Fibroblast of the aortic adventitia (primary cell): ENCODE measurements at places on chromosomes 6 and 20.
A peak's percentile ranks its signal among the peaks of the same experiment; 100 is the strongest.

- no peak for DNase-seq
These were observed 127.2 kb downstream of the MTHFD1L start for GRCh38 chr6:150992703-150993102.

DNA sequence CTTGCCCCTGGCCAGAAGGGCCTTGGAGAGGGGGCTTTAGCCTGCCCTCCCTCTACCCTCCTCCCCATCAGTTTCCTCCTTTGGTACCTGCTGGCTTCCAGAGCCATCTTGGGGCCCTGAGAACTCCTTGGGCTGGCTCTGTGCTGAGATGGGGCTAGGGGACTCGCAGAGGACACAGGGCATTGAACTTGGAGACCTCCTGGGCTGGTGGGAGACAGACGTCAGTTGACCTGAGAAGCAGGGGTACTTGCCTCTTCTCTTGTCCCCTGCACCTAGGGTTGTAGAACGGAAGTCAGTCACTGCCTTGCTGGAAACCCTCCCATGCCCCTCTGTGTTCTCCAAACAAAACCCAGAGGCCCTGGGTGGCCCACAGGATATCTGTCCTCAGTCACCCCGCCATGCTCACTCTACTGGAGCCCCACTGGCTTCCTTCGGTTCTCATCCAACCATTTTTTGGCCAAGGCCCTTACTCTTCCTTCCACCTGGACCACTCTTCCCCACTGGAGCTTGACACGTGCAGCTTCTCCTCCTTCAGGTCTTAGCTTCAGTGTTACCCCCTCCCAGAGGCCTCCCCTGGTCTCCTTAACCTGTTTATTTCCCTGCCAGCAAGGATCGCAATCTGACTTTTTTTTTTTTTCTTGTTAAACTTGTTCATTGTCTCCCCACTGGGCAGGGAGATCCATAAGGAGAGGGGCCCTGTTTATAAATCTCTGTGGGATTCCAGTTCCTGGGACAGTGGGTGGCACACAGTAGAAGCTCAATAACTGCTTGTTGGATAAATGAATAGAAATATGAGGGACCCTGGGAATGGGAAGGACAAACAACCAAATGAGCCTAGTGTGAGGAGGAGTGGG, 971 bp downstream of the RBCK1 start:
- no peak for DNase-seq

DNA sequence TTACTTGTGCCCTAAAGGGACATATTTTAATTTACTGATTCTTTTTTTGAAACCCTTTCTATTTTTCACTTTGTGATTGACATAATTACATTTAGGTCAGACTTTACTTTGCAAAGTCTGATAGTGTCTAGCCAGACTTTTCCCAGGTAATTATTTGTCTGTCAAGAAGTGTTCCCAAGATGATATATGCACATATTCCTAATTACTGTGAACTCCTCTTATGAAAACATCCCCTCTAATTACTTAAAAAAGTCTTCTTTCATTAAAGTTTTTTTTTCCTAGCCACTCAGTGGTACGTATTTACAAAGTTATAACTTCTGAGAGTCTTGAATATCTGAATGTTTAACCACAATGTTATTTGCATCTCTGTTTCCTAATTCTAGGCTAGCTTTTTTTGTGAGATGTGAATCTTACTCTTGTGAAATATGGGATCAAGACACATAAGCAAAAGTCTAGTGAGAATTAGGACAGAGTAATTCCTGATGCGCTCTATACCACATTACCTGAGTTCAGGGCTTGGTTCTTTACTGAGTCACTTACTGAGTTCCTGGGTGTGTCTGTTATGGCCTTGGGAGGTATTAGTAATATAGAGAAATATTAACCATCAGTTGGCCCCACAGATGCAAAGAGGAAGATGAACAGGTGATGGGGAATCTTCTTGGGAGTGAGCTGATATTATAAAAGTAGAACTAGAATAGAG, 27.9 kb downstream of the FAM83B start:
- DNase-seq: no peak

- DNase-seq: peak; percentile 86
These were observed 19.8 kb upstream of the MYLIP start for GRCh38 chr6:16108921-16109658.

GRCh38 chr20:51174536-51174935, 151.6 kb upstream of the KCNG1 start:
- DNase-seq: no peak

DNA sequence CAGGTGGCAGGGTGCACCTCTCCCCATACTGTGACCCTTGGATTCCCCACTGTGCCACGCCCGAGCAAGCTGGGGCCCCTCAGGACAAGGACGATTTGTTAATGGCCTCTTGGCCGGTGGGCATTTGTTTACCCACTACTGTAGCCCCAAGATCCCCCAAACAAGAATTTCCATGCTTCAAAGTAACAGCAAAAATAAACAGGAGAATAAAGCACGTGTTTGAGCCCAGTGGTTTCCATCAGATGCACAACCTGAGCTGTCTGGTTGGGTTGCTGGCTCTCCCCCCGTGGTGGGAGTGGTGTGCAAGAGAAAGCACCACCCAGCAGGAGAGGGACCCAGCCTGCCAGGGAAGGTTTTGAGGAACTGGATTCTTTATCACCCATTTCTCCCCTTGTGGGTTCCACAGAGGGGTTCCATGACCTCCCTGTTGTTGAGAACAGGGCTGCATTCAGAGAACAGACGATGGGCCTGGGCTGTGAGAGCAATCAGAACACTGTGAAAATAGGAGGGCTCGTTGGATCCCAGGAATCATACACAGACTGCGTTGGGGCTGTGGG, 4.8 kb downstream of the CD93 start:
- no peak for DNase-seq

DNA sequence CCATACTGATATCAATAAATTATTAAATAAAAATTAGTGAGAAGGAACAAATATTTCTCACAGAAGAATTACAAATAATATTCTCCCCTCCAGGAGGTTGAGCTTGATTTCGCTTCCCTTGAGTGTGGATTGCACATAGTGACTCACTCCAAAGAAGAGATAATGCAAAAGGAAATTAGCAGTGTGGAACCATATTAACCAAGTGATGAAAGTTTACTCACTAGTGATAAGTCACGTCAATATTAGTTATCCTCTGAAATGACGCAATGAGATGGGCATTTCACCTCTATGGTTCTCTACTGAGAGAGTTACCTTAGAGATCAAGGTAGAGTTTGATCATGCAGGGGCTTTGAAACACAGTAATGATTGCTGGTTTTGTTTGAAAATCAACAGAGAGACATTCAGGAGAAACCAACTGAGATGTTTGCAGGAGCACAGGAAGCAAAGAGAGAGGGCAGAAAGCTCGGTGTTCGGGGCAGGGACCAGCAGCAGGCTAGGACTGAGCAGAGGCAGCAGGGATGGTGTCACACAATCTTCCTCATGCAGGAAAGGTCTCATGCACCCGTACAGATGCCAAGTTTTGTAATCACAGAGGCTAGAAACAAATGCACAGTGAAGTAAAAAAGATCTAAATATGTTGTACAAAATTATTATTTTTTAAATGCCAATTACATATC, 634.5 kb downstream of the QKI start:
- no peak for DNase-seq

DNA sequence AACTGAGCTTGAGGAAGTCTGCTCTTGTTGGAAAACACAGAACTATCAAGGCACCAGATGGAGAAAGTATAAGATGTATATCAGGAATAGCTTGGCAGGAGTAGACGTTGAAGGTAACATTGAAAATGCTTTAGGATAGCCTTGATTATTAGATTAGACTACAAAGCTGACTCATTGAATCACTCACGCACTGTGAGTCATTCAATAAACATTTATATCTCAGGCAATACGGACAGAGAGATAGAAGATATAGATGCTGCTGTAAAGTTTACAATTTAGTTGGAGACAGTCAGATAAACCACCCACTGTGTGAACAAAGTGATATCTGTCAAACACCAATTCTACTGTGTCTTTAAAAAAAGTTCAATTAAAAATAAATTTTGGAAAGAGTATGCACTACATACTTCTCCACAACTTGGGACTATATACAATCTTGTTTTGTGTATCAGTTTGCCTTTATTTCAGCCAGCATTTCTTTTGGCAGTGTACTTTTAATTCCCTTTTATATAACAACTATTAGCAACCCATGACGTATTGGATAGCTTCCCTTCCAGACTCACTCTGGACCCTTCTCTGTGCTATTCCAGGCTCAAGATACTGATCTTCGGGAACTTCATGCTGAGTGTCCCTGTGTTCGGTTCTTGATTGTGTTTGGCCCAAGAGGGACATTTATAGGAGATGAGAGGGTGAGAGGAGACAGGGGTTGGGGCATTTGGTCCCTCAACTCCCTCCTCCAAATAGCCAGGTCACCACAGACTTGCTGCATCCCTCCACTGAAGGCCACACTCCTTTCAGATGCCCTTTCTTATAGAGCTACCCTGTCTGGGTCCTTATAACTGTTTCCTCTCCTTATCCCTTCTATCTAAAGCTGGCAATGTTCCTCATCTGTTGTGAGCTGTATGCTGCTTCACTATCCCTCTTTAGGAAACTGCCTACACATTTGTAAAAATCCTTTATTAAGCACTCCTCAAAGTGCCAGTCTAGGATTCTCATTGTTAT, 176.6 kb upstream of the PTPRK start:
- DNase-seq: peak; percentile 76

GRCh38 chr20:15642109-15642508, 931.1 kb downstream of the KIF16B start:
- no peak for DNase-seq

DNA sequence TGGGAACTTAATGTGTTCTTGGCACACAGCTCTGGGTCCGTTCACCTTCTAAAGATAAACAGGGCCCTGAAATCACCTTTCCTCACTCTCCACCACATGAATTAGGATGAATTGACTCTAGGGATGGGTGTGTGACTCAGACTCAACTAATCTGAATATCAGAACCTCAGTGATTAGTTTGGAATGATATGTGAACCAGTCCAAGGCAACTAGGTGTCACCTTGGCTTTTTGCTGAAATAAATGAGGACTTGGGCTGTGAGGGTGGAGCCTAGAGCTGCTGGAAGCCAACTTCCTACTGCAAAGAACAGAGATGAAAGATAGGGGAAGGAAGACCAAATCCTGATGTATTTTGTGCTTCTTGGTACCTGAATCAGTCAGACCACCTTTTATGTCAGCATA, 132.0 kb upstream of the RNF24 start:
- no peak for DNase-seq

GRCh38 chr6:26576407-26576843, 20.3 kb upstream of the ABT1 start:
- DNase-seq: no peak

DNA sequence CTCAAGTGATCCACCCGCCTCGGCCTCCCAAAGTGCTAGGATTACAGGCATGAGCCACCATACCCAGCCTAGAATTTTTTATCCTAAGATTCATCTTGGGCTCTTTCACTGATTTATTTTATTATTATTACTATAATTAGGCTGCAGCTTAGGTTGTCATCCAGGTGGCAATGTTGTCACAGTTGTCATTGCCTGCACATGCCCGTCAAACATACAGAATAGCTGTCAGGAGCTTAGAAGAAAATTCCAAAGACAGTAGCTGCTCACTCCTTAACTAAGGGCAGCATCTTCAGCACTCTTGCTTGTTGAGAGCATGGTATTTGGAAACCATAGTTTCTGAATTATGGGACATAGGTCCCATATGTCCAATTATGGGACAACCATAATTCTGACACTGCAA, 334.9 kb upstream of the AGPAT4 start:
- no peak for DNase-seq

- DNase-seq: no peak
These were observed 318.9 kb downstream of the CLIC5 start for GRCh38 chr6:45696738-45697137.

GRCh38 chr6:53282741-53283140, 66.0 kb downstream of the ELOVL5 start:
- DNase-seq: no peak

GRCh38 chr6:91171754-91172462, 585.0 kb upstream of the MAP3K7 start:
- DNase-seq: no peak

GRCh38 chr6:6633898-6634734, 45.6 kb downstream of the LY86 start:
- DNase-seq: no peak

GRCh38 chr6:120786682-120787081, 547.6 kb downstream of the TBC1D32 start:
- no peak for DNase-seq

GRCh38 chr20:62201173-62202082, 18.6 kb downstream of the MTG2 start:
- no peak for DNase-seq

- DNase-seq: peak; percentile 43
These were observed 51.5 kb downstream of the COL19A1 start for GRCh38 chr6:69917834-69918233.

DNA sequence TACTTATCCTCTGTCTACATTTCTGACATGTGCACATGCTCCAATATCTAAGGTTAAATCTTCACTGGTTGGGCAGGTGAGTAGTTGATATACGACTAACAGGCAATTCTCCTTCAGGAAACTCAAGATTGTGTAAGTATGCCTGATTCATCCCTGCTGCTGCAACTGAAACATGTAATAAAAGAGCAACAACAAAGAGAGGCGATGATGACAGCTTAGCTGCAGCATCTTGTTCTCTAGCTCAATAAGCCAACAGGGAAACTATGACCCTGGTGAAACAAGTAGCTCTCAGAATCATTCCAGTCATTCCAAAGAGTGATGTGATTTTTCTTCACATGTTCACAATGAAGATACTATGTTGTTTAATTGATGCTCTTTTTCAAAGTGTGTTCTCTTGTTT, 74.4 kb downstream of the ELOVL4 start:
- DNase-seq: peak; percentile 31

DNA sequence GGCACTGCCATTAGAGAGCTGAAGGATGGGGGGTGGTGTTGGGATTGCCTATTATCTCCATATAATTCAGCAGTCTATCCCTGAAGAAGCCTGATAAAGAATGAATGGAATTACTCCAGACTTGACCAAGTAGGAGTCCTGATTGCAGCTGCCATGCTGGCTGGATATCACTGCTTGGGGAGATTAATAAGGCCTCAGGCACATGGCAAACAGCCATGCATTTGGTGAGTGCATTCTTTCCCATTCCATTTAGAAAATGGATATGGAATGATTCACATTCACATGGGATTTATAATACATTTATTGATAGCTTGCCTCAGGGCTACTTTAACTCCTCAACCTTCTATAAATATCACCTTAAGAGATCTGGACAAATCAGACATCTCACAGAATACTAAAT, 49.6 kb upstream of the HLA-A start:
- peak; percentile 3 for DNase-seq

- DNase-seq: peak; percentile 30
These were observed 152.6 kb downstream of the CDK19 start for GRCh38 chr6:110662490-110663211.

- no peak for DNase-seq
These were observed 74.1 kb downstream of the TTLL2 start for GRCh38 chr6:167399051-167399387.

GRCh38 chr6:44428682-44429081, 41.2 kb downstream of the CDC5L start:
- DNase-seq: peak; percentile 40

DNA sequence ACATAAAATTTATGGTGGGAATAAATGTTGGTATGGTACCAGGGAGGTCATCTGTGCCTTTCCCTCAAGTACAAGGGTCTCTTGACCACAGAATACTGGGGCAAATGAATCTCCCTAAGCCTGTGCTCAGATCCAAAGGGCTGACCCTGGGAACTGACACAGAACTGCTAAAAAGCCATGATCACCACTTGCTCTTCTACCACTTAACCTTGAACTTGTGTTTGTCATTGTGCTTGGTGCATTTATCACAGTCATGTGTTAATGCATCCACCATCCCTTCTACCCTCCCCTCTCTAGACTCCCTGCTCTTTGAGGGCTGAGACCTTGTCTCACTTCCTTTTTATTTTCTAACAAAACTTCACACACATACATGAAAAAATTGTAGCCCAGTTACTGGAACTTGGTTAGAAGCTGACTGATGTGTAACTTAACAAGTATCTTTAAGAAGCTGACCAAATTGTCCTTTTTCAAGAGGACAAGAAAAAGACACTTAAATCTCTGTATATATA, 46.1 kb upstream of the PBOV1 start:
- no peak for DNase-seq
